Omental fat pad (tissue), 4 donors: ENCODE measurements at places on chromosomes 1 and 21.

DNA sequence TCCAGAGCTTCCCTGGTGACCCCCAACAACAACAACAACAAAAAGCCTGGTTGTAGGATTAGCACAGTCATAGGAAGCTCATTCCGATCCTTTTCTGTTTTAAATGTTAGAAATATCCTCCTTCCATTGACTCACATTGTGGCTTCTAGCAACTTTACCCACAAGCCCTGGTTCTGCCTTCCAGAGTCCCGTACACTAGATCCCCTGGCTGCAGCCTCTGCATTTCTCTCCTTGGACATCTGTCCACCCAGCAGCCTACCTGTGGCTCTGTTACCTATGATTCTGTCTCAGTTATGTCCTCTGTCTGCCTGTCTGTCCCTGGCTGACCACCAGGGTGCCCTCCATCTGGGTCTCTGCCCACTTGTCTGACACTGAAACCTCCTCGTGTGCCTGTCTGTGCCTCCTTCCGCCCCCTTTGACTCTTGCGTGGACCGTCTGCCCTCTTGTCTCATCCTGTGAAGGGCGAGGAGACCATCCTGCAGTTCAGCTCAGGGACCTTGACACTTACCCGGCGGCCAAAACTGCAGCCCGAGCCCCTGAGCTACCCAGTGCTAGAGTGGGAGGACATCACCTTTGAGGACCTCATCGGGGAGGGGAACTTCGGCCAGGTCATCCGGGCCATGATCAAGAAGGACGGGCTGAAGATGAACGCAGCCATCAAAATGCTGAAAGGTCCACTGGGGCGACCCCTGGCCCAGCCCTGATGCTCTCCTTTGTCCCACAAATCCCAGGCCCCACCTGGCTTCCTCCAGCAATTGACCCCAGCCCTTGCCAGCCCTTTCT is 16.1 kb downstream of the TIE1 start:
- DNase-seq = no peak

- no peak for DNase-seq
Measured at GRCh38 chr1:231236208-231236591, 4.8 kb upstream of the GNPAT start.

DNA sequence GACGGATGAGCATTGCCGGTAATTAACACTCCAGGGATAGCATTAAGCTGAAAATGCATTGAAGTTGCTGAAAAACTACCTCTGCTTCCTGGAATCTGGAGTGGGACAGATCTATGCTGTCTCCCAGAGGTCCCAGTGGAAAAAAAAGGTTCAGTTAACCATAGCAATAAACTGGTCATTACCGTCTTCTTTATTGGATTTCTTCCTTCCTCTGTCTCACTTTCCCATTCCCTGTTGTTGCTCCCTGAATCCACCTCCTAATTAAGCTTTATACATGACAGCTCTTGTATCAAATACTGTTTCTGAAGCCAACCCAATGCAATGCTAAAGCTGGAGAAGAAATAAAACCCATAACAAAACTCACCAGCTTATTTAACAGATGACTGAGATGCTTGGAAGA is 1805.9 kb downstream of the NCAM2 start:
- no peak for DNase-seq

GRCh38 chr1:221621683-221622082 is 120.2 kb downstream of the DUSP10 start:
- no peak for DNase-seq

DNA sequence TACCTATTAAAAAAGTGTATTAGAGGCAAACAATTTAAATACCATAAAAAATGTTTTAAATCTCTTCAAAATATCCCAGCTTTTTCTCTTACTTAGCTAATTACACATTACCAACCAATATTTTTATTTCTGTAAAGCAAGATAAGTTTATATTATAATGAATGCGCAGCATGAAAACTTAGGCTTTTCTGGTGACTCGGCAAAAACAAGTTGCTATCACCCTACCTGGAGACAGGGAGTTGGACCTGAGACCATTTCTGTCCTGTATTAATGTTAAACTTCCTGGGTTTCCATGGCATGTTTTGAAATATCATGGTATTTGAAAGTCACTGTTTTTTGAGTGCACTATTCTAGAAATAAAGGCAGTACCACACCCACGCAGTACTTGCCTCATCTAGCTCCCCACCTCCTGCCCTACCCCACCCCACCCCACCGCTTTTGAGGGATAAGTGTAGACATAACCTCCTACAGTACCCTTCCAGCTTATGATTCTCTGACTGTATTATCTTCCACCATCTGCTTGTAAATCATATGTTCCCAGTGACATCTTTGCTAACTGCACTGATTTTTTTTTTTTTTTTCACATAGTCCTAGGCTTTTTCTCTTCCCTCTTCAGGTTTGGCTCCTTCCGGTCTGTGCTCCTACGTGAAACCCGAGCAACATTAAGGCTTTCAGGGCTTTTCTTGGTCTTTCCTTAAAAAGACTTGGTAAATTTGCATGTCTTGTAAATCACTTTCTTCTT is 77.5 kb downstream of the PHTF1 start:
- no peak for DNase-seq

- no peak for DNase-seq
Measured at GRCh38 chr1:225412321-225412720, 15.5 kb downstream of the LBR start.

- DNase-seq = no peak
Measured at GRCh38 chr1:151166505-151166956, 587 bp downstream of the SCNM1 start.

- DNase-seq = no peak
Measured at GRCh38 chr1:68173936-68174737, 58.2 kb downstream of the WLS start.

DNA sequence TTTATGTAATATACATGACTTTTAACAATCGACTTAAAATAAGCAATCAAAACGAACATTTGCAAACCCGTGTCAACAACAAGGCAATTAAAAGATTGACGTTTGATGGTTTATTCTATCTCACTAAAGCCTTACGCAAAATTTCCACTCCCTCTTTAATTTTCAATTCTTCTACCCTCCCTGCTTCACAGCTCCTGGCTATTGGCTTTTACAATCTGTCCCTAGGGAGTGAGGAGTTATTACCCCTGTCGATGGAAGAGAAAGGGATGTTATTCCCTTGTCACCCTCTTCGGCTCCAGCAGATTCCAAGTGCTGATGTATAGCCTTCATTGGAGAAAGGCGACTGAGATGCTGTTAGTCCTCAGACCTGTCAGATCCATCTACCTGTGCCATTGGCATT is 161.3 kb downstream of the ZNF281 start:
- DNase-seq = no peak

DNA sequence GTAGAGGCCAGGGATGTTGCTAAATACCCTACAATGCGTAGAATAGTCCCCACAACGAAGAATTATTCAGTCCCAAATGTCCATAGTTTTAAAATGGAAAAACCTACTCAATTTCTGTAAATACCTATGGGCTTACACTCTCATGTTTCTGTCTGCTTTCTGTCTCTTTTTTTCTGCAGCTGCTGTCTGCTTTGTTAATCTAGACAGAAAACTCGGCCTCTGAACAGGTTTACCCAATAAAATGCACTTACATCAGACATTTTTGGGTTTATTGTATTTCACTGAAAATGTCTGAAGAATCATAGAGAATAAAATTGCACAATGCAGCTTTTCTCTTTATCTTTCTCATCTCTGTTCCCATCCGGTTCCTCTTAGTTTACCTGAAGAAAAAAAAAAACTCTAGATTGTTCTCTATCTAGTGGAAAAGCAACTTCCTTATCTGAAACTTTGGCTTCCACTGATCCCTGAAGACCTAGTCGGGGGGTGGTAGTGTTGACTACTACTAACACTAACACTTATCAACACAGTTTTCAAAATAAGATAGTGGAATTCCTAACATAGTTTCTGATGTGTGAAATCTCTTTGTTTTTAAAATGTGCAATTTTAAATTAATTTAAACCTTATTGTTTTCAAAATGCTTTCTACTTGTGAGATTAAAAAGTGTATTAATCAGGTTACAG is 76.9 kb upstream of the CCDC190 start:
- no peak for DNase-seq

DNA sequence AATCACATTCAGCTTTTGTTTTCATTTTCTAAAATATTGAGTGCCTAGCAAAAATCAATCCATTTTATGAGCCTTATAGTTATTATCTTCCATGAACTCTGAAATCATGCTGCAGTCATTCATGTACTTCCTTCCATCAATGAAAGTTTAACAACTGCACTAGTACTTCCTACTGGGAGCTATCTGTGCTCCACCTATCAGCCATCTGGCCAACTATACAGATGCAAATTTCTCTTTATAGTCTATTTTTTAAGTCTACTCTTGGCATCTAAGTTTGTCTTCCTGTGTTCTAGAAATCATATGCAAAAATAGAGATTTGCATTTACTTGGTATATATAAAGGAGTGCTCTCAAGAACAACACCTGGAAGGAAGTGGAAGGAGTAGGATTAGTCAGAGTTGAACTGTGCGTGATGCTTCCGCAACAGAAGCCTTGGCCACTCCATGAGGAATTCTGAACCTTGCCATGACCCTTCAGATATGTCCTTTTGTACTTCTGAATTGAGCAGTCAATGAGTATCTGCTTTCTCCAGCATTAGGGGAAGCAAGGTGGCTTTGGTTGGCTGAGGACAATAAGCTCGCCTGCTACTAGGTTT is 403.2 kb upstream of the ADAMTS5 start:
- no peak for DNase-seq
